Pons (tissue), 1 donor: ENCODE measurements at places on chromosomes 13 and 19.

GRCh38 chr13:50991579-50992521 lies 82.3 kb downstream of the RNASEH2B start:
- DNase-seq, result no peak

GRCh38 chr19:30073152-30074000 lies 131.3 kb downstream of the URI1 start:
- DNase-seq, result no peak

DNA sequence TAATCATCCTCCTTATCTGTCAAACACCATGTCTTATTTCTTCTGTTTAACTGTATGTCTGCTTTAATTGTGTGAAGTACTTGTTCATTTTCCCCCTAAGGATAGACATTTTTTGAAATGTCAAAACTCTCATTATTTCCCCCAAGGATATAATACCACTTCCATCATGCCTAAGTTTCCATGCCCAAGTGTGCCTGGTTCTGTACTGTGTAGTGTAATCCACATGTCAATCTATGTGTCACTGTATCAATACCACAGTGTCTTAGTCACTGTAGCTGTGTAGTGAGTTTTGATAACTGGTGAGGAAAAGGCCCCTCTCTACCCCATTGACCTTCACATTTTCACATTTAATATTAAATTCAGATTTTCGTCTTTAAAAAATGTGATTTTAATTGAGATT lies 1265.5 kb downstream of the PCDH9 start:
- DNase-seq, result no peak

DNA sequence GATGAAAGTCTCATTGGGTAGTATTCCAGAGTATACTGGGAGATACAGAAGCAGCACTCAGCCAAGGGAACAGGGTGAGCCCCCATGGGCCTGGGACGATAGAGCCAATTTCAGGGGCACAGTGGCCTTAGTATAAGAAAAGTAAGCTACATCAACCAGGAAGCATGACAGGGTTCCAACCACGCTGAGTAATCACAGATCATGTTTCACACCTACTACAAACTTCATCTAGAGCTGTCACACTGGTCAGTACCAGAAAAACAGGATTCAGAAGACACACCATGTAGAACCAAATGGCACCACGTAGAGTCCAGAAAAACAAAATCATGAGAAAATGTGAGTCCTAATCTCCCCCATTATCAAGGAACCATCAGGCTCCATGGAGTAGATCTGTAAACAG lies 1292.4 kb upstream of the MIR17HG start:
- DNase-seq, result no peak
